Smooth muscle cell of the brain vasculature (primary cell): ENCODE measurements at places on chromosomes 1 and 21.
A peak's percentile ranks its signal among the peaks of the same experiment; 100 is the strongest.

GRCh38 chr21:34365809-34366208 is 2.0 kb downstream of the KCNE2 start:
- no peak for DNase-seq

GRCh38 chr1:210440081-210440480 is 111.4 kb downstream of the HHAT start:
- DNase-seq = no peak

DNA sequence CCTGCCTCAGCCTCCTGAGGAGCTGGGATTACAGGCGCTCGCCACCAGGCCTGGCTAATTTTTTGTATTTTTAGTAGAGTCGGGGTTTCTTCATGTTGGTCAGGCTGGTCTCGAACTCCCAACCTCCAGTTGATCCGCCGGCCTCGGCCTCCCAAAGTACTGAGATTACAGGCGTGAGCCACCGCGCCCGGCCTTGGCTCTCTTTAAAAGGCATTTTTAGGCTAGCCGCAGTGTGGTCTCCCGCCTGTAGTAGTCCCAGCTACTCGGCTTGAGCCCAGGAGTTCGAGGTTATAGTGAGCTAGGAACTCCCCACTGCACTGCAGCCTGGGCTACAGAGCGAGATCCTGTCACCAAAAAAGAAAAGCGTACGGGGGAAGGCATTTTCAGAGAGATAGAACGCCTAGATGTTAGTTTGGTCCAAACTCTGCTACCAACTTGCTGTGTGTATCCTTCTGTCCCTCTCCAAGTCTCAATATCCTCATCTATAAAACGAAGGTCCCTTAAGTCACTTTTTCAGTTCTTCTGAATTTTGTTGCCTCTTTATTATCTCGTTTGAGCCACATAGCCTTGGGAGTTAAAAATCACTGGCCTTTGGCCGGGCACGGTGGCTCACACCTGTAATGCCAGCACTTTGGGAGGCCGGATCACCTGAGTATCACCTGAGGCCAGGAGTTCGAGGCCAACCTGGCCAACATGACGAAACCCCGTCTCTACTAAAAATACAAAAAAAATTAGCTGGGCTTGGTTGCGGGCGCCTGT is 734 bp downstream of the MED18 start:
- no peak for DNase-seq

- peak; percentile 18 for DNase-seq
Measured at GRCh38 chr1:222167111-222167510, 380.8 kb downstream of the HHIPL2 start.

- DNase-seq = no peak
Measured at GRCh38 chr1:221892301-221892830, 150.5 kb upstream of the DUSP10 start.

DNA sequence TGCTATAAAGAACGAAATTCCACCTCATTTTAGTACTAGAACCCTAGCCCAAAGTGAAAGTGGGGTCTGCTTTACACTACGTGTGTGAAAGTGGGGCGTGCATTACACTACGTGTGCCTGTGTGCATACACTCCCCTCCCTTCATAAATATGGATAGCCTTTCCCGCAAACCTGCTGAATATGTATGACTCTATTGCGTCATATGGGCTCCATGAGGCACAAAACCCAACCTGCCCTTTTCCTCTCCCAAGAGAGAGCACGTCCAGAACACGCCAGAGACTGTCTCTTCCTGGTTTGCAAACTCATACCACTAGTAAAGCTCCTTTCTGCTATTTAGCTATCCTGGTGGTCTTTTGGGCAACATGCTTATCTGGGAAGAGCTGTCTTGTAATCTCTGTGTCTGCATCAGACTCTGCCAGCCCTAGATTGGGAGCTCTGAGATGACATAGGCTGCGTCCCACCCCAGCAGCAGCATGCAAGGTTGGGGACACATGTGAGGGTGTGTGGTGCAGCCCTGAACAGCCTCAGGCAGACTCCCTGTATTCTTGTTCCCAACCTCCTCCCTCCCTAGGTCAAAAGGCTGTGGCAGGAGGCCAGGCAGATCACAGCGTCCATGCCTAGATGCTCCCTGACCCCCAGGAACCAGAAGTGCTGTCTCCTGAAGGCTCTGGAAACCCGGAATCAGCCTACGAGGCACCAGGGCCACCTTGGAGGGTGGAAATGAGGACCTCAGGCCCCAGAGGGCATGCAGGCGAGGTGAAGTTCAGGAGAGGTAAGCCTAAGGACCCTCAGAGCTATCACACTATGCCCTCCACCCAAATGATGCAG is 12.3 kb upstream of the PADI1 start:
- DNase-seq = no peak

GRCh38 chr1:91572044-91572443 is 71.4 kb downstream of the CDC7 start:
- DNase-seq = no peak

GRCh38 chr21:45825219-45825618 is 156.4 kb upstream of the COL6A1 start:
- no peak for DNase-seq

- DNase-seq = no peak
Measured at GRCh38 chr1:27332536-27333281, 9.1 kb upstream of the SYTL1 start.
